SK-N-SH treated with all-trans-retinoic acid at 6 μM for 48 hours (cell line): ENCODE measurements at places on chromosomes 12 and 14.

DNA sequence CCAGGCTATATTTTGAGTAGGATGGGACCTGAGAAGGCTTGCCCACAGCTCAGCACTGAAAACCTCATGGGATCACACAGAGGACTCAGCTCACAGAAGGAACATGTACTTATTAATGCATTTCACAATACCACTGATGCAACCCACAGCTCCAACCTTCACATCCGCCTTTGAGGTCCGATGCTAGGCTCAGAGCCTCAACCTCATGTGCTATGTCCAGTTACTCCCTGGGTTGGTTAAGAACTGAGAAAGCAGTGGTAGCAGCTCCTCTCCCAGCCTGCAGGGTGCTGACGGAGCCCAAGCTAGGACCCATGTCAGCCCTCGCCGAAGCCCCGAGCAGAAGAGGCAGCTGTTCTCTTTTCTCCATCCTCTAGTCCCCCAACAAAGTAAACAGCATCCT, 52.9 kb downstream of the SPTB start:
- ATAC-seq = no peak

DNA sequence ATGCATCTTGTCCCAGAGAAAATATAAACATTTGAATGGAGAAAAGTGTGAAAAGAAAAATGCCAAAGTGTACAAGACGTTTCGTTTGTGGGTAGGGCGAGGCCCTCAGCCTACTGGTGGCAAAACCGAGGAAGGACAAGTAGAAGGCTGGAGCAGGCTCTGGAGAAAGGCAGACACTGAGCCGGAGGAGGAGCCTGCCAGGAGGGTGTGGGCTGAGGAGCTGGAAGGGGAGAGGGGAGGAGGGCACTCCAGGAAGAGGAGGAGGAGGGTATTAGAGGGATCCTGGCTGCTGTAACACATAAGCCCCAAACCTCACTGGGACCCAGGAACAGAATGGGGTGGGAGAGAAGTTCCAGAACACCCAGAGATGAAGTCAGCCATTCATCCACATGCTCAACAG, 47.7 kb downstream of the CLMN start:
- no peak for ATAC-seq

DNA sequence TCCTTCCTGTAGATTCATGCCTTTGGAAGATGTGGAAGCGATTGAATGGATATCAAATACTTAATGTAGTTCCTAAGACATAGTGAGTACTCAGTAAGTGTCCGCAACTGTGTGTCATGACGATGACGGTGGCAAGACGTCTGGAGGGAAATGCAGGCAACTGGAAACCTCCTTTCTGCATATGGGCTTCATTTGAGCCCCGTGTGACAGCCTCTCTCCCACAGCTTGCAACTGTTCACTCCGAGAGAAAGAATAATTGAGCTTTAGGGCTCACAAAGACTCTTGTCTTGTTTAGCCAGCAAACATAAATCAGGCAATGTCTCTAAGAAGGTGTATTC, 6.9 kb downstream of the CFAP251 start:
- ATAC-seq = peak; percentile 41

GRCh38 chr12:40587970-40588369, 104.3 kb upstream of the CNTN1 start:
- no peak for ATAC-seq

GRCh38 chr14:96455588-96455987, 46.6 kb upstream of the PAPOLA start:
- no peak; the same call in 2 of the 3 replicates for ATAC-seq

DNA sequence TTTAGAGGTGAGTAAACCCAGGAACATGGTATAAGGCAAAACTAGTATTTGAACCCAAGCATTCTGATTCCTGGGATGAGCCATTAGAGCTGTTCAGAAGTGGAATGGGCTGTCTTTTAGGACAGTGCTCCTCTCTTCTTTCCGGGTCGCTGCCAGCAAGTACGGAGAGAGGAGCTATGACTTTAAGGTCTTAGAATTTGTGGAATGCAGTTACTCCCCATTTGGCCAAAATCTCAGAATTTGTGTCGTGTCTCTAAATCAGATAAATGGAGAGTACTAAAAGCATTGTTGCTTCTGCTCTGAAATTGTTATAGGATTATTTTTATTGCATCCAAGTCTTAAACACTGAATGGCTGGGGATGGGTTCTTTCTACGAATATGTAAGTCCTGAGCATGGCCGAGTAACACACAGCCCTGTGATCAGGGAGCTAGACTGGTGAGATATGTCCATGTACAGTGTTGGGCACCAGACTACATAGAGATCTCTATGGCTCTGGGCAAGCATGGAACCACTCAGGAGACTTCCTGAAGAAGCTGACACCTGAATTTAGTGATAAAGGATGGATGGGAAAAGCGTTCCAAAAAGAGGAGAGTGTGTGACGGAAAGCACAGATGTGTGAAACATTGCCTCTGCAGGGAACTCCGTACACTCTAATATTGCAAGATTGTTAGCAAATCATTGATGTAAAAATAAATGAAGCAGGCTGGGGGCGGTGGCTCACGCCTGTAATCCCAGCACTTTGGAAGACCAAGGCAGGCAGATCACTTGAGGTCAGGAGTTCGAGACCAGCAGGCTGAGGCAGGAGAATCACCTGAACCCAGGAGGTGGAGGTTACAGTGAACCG, 184.7 kb downstream of the SRGAP1 start:
- ATAC-seq = peak; percentile 86
